ENCODE measurements at places on chromosomes 2 and 18.
A peak's percentile ranks its signal among the peaks of the same experiment; 100 is the strongest.

- no peak for DNase-seq
Observed at GRCh38 chr18:67379981-67380380, 136.5 kb downstream of the DSEL start.

- no peak for DNase-seq
Observed at GRCh38 chr2:5562426-5562825, 129.8 kb upstream of the SOX11 start.

DNA sequence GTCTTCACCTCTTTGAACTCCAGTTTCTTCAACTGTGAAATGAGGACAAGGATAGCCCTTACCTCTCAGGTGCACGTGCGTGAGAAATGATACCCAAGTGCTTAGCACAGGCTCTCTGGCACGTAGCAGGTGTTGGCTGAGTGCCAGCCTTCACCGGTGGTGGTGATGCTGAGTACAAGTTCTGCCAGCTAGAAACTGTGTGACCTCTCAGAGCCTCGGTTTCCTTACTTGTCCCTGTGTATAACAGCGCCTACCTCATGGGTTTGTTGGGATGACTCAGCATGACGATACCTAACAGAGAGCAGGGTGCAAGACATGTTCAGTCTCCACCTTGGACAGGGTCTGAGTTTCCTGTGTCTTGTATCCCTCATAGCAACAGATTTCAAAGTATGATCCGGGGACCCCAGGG, 205.1 kb downstream of the TNS1 start:
- DNase-seq = peak; percentile 65

- no peak for DNase-seq
Observed at GRCh38 chr2:236553522-236553921, 16.1 kb upstream of the ACKR3 start.

DNA sequence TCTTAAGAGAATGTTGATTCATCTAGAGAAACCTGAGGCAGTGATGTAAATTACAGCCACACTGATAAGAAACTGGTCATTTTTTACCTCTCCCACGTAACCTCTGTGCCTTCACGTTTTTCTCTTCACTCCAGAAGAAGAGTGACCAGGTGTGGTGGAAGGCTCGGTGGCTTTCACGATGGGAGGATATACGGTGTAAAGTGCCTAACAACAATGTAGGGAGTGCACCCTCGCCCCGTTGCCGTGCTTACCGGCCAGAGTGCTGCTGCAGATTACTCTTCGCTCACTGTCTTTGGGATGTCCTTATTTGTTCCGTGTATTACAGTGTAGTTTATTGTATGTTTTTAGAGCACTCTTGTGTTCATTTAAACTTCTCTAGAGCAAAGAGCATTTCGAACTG, 46.5 kb downstream of the NCK2 start:
- no peak for DNase-seq

GRCh38 chr2:213010106-213010779, 141.2 kb downstream of the IKZF2 start:
- DNase-seq = no peak

- peak; percentile 56 for DNase-seq
Observed at GRCh38 chr18:79856119-79857007, 58.6 kb downstream of the KCNG2 start.

DNA sequence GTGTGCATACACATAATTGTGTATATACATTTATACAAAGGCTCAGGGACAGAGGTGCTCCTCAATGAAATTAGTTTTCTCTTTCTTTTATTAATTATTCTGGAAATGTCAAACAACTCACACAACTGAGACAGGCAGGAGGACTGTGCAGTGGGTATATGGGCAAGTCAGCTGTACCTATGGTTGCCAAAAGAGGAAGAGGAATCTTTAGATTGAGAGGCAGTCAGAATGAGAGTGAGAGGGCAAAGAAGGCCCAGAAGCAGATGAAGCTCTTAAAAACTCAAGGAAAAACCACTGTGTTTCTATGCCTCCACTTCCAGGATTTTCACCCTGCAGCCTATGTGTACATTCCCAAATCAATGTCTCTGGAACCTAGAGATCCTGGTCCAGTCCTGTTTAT, 79.1 kb downstream of the CACNB4 start:
- no peak for DNase-seq

DNA sequence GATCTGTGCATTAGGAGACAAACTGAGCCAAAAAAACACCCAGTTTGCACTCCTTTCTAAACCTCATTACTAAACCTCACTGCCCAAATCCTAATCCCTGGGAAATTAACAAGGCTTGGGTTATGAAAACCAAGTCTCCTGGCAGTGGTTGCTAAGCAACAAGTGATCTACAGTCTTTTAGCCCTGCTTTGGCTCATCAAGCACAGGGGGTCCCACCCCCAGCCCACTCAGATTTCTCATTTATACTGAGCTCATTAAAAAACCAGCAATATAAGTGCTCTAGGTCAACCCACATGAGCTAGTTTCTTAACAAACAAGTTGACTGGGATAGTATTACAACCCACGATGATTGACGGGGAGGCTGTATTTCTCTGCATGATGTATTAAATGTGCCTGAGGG, 18.4 kb downstream of the DNER start:
- DNase-seq = no peak

- no peak for DNase-seq
Observed at GRCh38 chr2:60484133-60484645, 69.3 kb downstream of the BCL11A start.

GRCh38 chr2:17733599-17733998, 20.0 kb downstream of the SMC6 start:
- no peak for DNase-seq

GRCh38 chr2:225165052-225165451, 122.8 kb upstream of the DOCK10 start:
- DNase-seq = no peak

DNA sequence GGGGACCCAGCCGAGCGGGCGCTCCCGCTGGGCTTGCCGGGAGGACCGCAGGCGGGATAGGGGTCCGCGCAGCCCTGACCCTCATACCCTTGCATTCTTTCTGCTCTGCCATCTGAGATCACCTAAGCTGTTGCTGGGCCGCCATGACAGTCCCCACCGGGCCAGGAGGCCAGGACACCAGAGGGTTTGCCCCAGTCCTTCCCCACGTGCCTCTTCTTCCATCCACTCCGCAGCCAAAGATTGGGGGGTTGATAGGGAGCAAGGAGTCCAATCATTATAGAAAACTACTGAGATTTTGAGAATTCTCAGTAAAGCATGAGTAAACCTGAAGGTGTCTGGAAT, 453 bp upstream of the GRB14 start:
- DNase-seq = no peak

- DNase-seq = no peak
Observed at GRCh38 chr2:142687509-142687908, 190.0 kb upstream of the KYNU start.

DNA sequence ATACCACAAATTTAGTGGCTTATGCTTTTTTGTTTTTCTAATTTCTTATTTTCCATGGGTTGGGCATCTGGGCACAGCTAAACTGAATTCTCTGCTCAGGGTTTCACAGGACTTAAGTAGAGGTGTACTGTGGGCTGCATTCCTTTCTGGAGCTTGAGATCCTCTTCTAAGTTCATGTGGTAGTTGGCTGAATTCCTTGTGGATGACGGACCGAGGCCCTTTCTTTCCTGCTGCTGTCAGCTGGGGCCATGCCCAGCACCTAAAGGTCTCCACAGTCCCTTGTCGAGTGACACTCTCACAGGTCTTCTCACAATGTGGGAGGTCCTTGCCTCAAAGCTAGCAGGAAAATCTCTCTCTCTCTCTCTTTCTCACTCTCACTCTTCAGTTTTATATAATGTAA, 433.5 kb upstream of the LRATD1 start:
- DNase-seq = no peak

DNA sequence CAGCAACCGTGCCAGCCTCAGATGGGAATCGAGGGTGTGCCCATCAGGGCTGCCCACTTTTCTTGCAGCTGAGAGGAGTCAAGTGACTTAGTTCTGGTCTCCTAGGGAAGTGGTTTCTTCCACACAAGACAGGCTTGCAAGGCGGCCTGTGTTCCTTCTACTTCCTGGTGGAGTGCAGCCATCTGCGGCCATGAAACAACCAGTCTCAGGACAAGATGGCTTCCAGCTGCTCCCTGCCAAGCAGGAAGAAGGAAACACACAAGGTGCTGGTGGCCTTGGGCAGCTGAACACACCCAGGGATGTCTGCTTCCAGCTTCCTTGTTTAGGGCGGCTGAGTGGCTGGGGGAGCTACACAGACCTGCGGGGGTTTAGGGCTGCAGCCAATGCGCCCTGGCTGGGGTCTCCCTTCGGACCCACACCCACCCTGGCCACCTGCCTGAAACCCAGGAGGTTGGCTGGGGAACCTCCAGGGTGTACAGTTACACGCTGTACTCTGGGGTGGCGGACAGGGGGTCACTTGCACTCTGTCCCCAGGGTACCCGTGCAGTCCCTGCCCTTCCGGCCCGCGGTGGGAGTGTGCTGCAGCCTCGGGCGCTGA, 34.7 kb downstream of the PTPN18 start:
- no peak for DNase-seq

DNA sequence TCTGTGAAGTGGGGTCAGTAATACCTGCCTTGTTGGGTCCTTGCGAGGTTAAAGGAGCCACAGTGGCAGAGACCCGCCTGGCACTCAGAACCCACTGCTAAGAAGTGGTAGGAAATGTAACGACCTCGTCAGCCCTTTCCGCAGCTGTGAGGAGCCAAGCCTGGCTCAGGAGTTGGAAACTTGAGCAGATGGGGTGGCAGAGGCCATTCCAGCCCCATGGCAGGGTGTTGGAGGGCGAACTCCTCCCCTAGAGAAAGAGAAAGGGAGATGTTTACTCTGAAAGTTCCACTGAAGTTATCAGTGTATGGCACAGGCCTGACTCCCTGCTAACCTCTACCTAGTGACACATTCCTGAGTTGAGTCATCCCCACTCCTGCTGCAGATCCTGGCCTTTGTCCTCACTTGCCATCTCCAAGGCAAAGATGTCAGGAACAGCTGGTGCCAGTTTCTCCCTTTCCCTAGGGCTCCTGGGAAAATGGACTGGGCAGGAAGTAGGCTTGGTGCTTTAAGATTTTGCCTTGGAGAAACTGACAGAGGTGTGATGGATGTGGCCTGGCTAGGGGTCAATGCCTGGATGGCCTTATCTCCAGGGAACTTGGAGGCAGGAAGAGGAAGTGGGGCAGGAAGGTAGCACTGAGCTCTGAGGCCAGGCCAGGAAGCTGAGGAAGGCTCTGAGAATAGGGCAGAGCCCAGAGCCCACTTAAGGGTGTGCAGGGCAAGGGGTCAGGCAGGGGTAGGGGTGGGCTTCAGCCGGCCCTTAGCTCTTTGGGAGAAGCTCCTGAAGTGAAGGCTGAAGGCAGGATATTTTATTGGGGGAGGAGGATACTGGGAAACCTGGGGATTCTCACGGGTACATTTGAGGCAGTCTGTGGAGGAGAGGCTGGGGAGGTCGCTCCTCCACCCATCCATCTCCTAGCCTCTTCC, 888 bp downstream of the VAMP5 start:
- DNase-seq = no peak

DNA sequence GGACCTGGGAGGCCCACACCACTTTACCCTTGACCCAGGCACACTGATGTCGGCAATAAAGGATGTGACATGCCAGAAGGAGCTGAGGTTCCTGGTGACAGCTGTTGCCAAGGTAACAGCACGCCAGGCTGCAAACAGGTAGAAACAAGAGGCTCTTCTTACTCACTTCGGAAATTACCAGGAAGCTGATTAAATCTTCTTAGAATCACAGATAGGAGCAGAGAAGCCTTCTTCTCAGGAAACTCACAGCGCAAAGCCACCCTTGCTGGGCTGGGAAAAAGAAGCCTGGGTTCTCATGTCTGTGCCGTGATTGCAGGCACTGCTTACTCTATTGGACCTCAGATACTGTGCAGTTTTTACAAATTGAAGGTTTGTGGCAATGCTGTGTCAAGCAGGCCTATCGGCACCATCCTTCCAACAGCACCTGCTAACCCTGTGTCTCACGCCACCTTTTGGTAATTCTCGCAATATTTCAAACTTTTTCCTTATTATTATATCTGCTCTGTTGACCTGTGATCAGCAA, 61.0 kb upstream of the TAF1B start:
- peak; percentile 29 for DNase-seq

DNA sequence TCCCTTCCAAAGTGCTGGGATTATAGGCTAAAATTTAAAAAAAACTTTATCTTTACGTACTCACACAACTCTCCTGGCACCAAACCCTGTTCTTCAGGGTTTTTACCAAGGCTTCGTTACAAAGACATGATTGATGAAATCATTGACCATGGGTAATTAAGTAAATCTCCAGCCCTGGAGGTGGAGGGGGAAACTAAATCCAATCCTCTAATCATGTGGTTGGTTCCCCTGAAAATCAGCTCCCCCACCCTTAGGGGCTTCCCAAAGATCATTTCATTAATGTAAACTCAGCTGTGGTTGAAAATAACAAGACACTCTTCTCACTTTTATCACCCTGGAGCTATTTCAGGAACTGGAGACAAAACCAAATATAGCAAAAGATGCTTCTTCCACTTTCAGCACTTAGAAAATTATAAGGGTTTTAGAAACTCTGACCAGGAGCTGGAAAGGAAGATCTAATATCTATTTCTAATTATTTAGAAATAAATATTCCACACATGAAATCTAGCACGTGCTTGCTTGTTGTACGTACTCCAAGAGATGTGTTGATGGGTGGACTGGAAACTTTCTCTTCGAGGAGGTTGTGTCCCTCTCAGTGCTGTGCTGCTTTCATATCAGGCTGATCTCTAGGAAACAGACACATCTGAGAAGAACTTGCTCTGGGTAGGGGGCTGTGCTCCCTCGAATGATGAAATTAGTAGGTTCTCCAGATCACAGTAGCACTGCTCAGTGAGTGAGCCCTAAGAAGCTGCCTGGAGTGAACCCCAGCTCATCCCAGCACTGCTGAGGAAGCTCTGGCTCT, 67.2 kb downstream of the SMAD4 start:
- no peak for DNase-seq

GRCh38 chr18:49016648-49017539, 66.1 kb upstream of the SMAD7 start:
- DNase-seq = no peak

DNA sequence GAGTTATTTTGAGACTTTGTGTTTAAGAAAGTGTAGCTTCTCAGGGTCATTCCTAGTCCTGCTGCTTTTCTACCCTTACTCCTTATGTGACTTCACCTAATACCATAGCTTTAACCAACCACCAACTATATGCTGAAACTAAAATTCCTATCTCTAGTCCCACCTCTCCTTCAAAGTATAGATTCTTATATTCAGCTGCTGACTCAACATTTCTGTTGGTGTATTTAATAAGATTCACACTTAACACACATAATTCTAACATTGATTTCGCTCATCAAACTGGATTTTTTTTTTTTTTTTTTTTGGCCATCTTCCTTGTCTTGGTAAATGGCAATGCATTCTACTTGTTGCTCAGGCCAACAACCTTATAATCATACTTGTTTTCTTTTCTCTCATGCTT, 30.1 kb downstream of the TAF1B start:
- no peak for DNase-seq

Measured in NCI-H2171 (cell line).